Uterus (tissue), 4 donors: ENCODE measurements at places on chromosomes 7 and 10. TPM values are rescaled to one million over a fixed set of nuclear protein-coding genes. Genes with fewer than 3 reads are reported as not detected.

DNA sequence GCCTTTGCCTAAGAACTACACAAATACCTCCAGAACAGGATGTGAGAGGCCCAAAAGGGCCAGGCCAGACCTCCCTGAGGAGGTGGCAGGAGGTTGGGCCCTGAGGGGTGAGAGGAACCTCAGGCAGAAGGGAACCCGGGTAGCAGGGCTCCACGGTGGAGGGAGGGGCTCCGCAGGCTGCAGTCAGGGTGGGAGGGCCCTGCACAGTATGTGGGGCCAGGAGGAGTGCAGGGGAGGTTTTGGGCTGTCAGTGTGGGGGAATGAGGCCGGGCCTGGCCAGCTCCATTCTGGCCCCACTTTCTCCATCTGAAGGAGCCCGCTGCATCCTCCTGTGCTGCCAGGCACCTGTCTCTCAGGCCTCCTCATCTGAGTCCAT lies 25.9 kb downstream of the DNAJB12 start:
- no peak for DNase-seq

GRCh38 chr7:22666732-22667131 lies 60.3 kb upstream of the IL6 start:
- no peak for DNase-seq

- no peak for DNase-seq
Measured at GRCh38 chr10:17682236-17682946, 38.4 kb downstream of the STAM start.

- no peak for DNase-seq
Measured at GRCh38 chr7:14754631-14755030, 147.9 kb downstream of the DGKB start.

DNA sequence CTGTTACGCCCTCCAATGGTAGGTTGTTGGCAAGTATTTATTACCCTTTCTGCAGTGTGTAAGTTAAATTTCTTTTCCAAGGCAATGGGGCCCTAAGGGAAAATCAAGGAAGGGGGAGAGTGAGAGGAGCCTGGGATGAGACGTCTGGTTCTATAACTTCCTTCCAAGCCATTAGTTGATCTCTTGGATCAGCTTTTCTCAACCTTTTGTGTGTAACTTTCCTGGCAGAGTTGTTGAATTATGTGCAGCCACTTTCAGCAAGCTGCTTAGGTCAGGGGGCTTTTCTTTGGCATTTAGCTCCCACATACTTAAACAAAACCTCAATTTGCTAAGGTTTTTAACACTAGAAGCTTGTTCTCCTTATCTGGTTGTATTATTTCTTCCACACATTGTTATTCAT lies 127.1 kb downstream of the NXPH1 start:
- no peak for DNase-seq

- DNase-seq, result no peak
Measured at GRCh38 chr7:110358028-110358427, 732.9 kb upstream of the LRRN3 start.

The ARMH3 gene
- 10.6 TPM for total RNA-seq

The MYH16 gene
- total RNA-seq, result not detected

The ABCC2 gene
- 0.29 TPM for total RNA-seq
